NCI-H748 treated with DMSO at 0.1 percent for 48 hours (cell line): ENCODE measurements at places on chromosomes 1 and 21.

GRCh38 chr21:23021481-23021880, 2023.3 kb downstream of the NCAM2 start:
- no peak for DNase-seq

DNA sequence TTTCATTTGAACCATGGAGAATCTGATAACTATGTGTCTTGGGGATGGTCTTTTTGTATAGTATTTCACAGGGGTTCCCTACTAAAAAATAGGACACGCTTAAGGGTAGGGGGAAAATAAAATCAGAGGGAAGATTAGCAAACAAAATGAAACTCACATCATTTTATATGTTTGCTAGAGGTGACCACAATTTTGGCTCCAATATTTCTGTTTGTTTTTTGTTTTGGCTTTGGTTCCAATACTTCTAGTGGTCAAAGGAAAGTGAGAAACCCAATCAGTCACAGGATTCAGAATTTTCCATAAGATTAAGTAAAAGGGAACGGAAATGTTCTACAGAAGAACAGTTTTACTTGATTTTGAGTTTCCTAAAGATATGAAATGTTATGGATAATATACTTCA, 42.3 kb upstream of the SSX2IP start:
- no peak for DNase-seq

DNA sequence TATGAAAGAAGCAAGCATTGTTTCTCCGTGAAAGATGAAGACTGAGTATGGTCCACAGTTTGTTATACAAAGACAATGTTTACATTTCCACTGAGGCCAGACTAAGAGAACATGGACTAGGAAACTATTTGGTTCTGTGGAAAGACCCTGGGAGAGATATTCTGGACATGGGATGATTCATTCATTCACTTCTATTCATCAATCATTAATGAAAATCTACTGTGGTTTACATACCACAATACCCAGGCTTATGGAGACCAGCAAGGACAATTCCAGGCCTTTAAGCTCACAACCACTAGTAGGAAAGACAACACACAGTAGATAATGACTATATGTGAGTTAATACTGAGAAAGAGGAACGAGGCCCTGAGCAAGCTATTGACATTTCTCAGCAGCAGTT, 125.4 kb downstream of the TBX15 start:
- DNase-seq, result no peak

DNA sequence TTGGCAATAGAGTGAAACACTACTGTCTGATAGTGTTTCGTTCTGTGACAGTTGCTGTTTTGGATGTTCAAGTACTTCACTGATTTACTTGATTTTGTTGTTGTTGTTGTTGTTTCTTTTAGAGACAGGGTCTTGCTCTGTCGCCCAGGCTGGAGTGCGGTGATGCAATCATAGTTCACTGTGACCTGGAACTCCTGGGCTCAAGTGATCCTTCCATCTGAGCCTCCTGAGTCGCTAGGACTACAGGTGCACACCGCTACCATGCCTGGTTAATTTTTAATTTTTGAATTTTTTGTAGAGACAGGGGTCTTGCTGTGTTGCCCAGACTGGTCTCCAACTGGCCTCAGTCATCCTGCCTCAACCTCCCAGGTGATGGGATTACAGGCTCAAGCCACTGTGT, 2.3 kb downstream of the ATF6 start:
- no peak for DNase-seq

DNA sequence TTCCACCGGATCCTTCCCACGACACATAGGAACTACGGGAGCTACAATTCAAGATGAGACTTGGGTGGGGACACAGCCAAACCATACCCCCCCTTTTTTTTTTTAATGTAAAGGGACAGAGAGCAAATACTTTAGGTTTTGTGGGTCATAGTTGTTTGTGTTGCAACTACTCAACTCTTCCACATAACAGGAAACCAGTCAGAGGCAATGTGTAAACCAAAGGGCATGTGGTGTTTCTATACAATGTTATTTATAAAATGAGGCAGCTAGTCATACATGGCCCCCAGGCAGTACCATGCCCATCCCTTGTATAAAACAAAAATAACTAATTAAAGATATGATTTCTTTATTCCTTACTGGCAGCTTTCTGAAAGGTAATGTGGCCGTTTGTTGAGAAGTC, 845.4 kb upstream of the ADAMTS5 start:
- no peak for DNase-seq

DNA sequence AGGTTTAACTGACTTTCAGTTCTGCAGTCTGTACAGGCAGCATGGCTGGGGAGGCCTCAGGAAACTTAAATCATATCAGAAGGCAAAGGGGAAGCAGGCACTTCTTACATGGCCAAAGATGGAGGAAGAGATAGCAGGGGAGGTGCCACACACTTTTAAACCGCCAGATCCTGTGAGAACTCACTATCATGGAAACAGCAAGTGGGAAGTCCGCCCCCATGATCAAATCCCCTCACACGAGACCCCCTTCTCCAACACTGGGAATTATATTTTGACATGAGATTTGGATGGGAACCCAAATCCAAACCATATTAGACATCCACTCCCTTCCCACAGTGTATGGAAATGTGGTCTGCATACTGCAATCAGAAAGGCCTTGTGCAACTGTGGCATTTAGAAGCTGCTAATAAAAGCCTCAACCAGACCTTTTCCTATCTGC, 148.2 kb downstream of the FCRL5 start:
- no peak for DNase-seq

DNA sequence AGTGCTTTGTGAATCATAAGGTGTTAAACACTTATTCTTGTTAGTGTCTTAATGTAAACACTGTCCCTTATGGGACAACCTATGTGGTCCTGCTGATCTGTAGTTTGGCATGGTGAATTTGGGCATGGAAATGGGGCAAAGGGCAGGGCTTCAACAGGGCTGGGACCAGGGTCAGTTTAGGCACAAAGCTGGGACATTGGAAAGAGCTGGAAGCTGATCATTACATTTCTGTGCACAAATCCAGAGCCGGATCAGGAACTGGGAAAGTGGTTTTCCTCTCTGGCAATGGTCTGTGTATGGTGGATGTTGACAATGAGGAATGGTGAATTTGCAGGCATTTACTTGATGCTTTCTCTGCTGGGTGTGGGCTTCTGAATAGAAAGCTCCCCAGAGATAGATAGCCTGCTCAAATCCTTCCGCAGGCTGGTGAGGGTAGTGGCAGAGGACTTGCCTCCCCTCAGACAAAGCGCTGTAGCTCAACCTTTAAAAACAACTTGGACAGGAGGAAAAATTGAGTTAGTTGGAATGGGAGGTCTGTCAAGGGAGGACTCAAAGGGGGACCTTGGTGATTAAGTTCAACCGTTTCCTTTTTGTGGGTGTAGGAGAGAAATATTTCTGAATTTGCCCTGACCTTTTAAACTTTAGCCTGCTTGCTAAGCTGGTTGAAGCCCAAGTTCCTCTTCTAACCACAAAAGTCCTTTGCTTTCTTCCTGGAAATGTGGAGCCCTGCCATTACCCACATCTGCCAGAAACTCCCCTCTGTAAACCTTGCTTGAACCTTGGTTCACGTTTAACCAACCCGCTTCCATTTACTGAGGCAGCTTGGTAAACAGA, 35.3 kb downstream of the HLX start:
- DNase-seq, result no peak

DNA sequence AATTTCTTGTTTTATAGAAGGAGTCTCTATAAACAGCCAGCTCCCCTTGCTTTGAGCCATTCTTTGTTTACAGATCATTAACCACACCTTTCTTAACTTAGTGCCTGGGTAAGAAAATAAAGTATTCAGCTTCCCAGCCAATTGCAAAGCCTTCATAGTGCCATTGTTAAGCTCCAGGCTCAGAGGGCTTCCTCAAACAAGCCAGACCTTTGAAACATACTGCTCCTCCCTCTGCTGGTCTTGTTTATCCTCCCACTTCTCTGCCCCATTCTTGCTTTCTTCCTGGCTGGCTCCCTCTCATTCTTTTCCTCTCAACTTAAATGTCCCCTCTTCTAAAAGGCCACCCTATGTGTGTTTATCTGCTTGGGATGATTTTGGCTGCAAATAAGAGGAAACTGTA, 319.4 kb upstream of the ST6GALNAC5 start:
- DNase-seq, result peak; percentile 12

DNA sequence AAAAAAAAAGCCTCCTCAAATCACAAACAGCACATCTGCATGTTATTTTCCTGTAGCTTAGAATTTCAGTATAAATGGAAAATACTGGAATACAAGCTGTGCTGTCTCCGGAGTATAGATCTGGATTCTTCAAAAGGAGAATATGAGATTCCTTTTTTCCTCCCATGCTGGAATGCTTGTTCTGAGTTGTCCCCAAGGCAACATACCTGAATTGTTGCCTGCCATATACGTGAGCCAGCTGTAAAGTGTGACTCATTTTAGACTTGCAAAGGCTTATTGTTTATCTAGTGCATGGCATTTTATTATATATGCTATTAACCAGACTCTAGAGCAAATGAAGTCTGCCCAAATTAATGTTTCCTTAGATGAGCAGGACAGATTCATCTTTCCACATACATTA, 95.0 kb upstream of the C1orf105 start:
- no peak for DNase-seq

- DNase-seq, result no peak
Measured at GRCh38 chr1:222996310-222996975, 146.6 kb downstream of the TLR5 start.
